Foreskin keratinocyte (primary cell): ENCODE measurements at places on chromosomes 6 and 20. TPM values are rescaled to one million over a fixed set of nuclear protein-coding genes. Genes with fewer than 3 reads are reported as not detected.

DNA sequence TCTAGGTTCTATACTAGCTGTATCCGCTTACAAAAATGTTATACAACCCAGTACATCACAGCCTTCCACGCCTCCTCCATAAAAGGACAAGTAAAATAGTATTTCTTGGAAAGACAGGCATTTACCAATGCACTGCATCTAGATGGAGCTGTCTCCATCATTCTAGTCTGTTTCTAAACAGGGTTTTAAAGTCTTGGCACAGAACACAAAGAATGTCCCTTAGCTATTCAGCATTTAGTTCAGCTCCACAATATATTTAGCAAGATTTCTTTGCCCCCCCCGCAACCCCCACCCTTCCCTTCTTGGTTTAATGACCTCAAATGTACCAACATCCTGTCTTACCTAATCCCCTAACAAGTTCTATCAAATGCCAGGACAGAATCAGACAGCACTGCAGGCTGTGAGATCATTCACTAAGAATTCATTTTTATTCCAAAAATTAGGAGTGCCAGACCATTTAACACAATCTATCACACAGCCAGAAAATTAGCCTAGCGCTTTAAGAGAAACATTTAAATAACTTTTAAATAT lies 198.6 kb downstream of the BACH2 start:
- peak; percentile 99 for DNase-seq

GRCh38 chr6:37799263-37799644 lies 20.3 kb upstream of the ZFAND3 start:
- DNase-seq, result no peak

DNA sequence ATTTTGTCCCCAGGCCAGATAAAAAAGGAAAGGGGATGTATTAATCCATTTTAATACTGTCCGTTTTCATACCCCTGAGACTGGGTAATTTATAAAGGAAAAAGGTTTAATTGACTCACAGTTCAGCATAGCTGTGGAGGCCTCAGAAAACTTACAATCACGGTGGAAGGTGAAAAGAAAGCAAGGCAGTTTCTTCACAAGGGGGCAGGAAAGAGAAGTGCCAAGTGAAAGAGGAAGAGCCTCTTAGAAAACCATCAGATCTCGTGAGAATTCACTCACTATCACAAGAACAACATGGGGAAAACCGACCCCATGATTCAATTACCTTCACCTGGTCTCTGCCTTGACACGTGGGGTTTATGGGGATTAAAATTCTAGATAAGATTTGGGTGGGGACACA lies 152.5 kb downstream of the IBTK start:
- no peak for DNase-seq

GRCh38 chr6:73516514-73517489 lies 4.0 kb downstream of the EEF1A1 start:
- no peak for DNase-seq

DNA sequence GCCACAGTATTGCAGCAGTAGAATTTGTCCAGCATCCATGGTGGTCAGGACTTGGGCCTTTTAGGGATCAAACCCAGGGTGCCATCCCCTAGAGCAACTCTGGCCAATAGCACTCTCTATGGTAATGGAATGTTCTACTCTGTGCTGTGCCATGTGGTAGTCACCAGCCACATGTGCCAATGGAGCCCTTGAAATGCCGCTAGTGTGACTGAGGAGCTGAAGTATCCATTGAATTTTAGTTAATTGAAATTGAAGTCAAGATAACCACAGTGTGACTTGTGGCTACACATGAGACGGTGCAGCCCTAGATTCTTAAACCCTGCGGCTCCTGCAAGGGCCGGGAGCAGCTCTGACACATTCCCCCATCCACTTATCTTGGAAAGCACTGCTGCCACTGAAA lies 54.6 kb downstream of the SLC2A10 start:
- DNase-seq, result no peak

GRCh38 chr6:148758492-148758891 lies 11.7 kb downstream of the UST start:
- DNase-seq, result no peak

- DNase-seq, result no peak
Observed at GRCh38 chr20:23438661-23439060, 824 bp upstream of the CSTL1 start.

DNA sequence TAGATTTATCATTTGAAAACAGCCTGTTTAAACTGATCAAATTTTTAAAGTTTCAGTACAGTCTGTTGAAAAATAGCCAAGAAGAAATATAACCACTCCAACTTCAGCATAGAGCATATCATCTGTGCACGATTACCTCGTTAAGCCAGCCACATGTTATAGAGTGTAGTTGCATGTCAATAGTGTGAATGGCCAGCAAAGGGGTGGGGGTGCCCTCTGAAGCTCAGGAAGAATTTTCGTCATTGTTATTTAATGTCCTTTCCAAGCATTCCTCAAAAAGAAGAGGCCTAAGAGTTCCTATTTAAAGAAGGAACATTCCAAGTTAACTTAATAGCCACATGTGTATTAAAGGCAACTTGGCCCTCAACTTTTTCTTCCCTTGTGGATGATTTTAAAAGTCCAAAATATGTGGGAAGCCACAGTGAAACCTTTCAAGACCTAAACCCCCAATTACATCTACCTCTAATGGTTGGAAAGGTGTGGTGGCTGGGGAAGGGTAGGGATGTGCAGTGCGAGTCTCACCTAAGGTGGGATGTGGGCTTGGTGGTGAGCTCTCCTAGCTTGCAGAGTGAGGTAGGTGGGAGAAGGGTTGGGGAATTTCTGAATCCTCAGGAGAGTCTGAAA lies 1.8 kb upstream of the CCN2 start:
- no peak for DNase-seq

RIPPLY2 gene
- 0.65 and 1.8 TPM in 2 replicates for total RNA-seq

CD83 gene
- 8.0 and 8.9 TPM in 2 replicates for total RNA-seq
